ENCODE measurements at places on chromosomes 1 and 21.

GRCh38 chr1:205593532-205593931, 38.3 kb downstream of the ELK4 start:
- no peak for DNase-seq

GRCh38 chr1:76035053-76035452, 39.5 kb upstream of the ST6GALNAC3 start:
- no peak for DNase-seq

- DNase-seq: no peak
These were observed 60.8 kb upstream of the PRRC2C start for GRCh38 chr1:171424494-171424893.

DNA sequence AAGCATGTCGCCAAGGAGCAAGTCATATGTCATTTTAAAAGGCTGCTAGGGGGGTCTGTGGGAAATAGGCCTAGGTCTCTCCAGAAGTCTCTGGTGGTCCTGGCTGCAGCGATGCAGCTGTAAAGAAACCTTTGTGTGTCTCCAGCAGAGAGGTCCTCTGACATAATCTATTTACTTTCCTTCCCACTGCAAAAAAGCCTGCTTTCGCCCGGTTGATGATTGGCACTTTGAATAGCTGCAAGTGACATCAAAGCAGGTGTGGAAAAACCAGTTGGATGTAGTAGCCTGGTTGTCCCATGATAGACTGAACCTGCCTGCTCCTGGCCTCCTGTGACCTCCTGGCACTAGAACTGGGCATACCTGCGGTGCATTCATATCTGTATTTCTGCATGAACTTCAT, 13.8 kb downstream of the RASSF5 start:
- no peak for DNase-seq

- no peak for DNase-seq
These were observed 13.8 kb downstream of the DNTTIP2 start for GRCh38 chr1:93865253-93865652.

GRCh38 chr1:229860926-229861325, 206.1 kb upstream of the GALNT2 start:
- no peak for DNase-seq

DNA sequence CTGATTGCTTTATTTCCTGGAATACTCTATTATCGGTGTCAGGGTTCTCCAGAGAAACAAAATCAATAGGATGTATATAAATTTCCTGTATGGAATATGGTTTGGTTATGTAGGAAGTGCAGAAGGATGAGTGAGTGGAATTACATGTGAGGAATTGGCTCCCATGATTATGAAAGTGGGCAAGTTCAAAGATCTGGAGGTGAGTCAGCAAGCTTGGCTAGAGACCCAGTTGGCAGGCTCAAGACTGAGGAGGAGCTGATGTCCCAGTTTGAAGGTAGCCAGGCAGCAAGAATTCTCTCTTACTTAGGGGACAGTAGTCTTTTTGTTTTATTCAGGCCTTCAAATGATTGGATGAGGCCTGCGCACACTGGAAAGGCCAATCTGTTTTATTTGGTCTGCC, 57.5 kb downstream of the MAP3K7CL start:
- DNase-seq: no peak
